ENCODE measurements at places on chromosomes 4 and X. TPM values are rescaled to one million over a fixed set of nuclear protein-coding genes. Genes with fewer than 3 reads are reported as not detected.

ASB9 gene
- polyA plus RNA-seq = 3.5 TPM

PRSS12 gene
- 3.9 TPM for polyA plus RNA-seq

DNA sequence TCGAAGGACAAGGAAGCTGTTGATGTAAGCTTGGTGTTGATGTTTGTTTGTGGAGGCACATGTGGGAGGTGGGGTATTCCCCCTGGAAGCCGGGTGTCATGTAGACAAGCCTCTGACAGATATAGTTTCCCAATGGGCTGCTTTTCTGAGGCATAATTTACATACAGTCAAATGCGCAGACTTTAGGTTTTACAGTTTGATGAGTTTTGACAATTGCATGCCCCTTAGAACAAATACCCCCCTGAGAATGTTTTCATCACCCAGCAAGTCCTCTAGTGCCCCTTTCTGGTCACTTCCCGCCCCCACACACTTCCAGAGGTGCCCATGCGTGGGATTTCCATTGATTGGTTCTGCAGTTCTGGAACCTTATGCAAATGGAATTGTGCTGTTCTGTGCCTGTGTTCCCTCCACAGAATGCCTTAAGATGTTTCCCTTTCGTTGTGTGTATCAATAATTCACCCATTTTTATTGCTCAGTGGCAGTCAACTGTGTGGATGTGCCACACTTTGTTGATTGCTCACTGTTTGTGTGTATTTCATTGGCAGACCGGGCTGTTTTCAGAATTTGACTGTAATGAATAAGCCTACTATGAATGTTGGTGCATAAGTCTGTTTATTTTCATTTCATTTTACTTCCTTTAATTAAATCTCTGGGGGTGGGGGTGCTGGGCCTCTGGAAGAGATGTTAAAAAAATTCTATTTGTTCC lies 8.5 kb downstream of the EVC start:
- DNase-seq = no peak

DNA sequence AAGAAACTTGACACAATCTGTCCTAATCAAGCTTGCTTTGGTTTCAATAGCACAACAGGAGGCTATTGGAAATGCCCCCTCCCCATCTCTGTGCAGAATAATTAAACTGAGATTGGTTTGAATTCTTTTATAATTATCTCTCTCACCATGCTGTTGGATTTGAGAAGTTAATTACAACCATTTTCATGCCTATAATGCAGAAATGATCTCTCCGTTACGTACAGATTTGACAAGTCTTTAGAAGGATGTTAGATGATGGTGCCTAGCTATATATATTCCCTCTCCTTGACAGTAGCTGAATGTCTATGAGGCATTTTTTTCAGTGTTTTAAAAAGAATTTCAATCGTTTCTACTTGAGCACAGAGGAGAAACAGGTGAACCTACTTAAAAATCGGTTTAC lies 488.4 kb upstream of the TECRL start:
- no peak for DNase-seq

GRCh38 chr4:53705151-53705764 lies 114.0 kb upstream of the LNX1 start:
- DNase-seq = no peak

GRCh38 chr4:8585186-8585585 lies 5.0 kb downstream of the GPR78 start:
- no peak for DNase-seq

DNA sequence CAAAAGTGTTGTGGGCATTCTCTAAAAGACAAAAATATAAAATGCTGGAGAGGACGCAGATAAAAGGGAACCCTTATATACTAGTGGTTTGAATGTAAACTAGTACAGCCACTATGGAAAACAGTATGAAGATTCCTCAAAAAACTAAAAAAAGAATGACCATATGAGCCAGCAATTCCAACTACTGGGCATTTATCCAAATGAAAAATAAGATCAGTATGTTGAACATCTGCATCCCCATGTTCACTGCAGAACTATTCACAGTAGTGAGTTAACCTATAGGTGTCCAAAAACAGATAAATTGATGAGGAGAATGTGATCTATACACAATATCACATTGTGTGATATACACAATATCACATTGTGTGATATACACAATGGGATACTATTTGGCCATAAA lies 1615.3 kb downstream of the PCDH18 start:
- peak; percentile 60 for DNase-seq
